EL (cell line): ENCODE measurements at places on chromosomes 2 and 18.

- DNase-seq: peak; percentile 71
These were observed 85.2 kb downstream of the GLI2 start for GRCh38 chr2:120820953-120821279.

GRCh38 chr2:201362396-201362795 is 5.3 kb upstream of the FLACC1 start:
- peak; percentile 31 for DNase-seq

GRCh38 chr2:170202437-170202836 is 24.5 kb downstream of the MYO3B start:
- no peak for DNase-seq

GRCh38 chr2:42792583-42793333 is at the start of gene HAAO:
Gene HAAO, minus strand, starts transcription at chr2:42792583. Its CDS starts 47 bp downstream, at chr2:42792536.
- peak; percentile 39 for DNase-seq

GRCh38 chr18:32909798-32910561 is 137.2 kb upstream of the KLHL14 start:
- no peak for DNase-seq

GRCh38 chr2:216700088-216700567 is 4.8 kb upstream of the IGFBP5 start:
- no peak for DNase-seq

- DNase-seq: peak; percentile 10
These were observed 209.2 kb upstream of the LRATD1 start for GRCh38 chr2:14423145-14423906.

DNA sequence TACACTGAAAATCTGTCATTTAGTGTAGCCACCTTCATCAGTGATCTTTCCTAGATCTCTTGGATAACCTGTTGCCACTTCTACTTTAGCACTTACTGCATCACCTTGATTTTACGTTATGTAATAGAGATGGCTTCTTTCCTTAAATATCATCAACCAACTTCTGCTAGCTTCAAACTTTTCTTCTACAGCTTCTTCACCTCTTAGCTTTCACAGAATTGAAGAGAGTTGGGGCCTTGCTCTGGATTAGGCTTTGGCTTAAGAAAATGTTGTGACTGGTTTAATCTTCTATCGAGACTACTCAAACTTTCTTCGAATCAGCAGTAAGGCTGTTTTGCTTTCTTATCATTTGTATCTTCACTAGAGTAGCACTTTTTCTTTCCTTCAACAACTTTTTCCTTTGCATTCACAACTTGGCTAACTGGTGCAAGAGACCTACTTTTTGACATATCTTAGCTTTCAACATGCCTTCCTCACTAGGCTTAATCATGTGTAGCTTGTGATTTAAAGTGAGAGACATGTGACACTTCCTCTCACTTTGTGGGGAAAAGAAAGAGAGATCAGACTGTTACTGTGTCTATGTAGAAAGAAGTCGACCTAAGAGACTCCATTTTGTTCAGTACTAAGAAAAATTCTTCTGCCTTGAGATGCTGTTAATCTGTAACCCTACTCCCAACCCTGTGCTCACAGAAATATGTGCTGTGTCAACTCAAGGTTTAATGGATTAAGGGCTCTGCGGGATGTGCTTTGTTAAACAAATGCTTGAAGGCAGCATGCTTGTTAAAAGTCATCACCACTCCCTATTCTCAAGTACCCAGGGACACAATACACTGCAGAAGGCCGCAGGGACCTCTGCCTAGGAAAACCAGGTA is 99.6 kb downstream of the ATL2 start:
- no peak for DNase-seq

- no peak for DNase-seq
These were observed 83.3 kb upstream of the ZNF521 start for GRCh38 chr18:25435149-25435782.

DNA sequence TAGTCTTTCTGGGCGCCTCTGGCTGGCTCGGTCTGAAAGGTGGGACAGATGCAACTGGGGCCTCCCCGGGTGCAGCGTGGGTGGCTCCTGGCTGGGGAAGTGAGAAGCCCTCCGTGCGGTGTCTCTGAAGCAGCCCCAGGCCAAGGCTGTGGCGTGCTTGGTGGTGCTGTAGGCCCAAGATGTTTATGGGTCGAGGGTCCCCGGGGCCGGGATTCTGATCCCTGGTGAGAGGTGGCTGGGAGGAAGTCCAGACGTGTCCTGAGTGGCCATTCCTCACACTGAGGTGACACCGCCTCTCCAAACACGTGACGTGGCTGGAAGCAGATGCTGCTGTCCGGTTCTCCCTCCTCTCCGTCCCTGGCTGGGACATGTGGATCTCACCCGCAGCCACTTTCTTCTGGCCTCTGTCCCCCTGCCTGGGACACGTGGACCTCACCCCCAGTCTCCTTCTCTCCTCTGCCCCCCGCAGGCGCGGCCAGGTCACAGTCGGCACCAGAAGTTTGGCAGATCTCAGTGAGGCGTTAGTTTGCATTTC is 12.6 kb downstream of the RTP5 start:
- DNase-seq: peak; percentile 36

DNA sequence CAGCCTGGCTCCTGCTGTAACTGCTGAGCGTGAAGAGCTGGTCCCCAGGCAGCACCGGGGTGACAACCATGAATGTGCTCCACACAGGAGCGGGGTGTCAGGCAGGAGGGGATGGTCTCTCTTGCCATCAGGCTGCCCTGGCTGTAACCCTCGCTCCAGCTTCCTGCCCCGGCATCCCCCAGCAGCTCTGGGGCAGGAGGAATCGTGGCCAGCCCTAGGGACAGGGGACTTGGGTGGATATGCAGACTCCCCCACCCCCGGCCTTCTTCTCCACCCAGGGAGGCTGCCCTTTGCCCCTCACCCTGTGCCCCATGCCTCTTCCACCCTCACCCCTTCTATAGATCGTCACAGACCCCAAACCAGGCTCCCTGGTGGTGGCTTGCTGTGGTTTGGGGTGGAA is 69.4 kb upstream of the SMAD7 start:
- no peak for DNase-seq

DNA sequence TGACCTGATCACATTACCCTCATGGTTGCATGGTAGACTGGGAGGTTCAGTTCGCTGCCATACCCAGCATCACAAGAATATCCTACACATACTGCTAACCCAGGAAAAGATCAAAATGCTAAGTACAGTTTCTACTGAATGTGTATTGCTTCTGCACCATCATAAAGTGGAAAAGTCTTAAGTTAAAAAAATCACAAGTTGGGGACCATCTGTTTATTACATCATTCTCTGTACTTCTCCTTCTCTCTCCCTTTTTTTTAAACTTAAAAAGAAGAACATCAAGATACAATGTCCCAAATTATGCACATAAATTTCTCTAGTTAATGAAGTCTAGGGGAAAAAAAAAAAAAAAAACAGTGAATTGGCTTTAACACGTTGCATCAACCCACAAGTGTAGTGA is 43.3 kb downstream of the NBAS start:
- no peak for DNase-seq

DNA sequence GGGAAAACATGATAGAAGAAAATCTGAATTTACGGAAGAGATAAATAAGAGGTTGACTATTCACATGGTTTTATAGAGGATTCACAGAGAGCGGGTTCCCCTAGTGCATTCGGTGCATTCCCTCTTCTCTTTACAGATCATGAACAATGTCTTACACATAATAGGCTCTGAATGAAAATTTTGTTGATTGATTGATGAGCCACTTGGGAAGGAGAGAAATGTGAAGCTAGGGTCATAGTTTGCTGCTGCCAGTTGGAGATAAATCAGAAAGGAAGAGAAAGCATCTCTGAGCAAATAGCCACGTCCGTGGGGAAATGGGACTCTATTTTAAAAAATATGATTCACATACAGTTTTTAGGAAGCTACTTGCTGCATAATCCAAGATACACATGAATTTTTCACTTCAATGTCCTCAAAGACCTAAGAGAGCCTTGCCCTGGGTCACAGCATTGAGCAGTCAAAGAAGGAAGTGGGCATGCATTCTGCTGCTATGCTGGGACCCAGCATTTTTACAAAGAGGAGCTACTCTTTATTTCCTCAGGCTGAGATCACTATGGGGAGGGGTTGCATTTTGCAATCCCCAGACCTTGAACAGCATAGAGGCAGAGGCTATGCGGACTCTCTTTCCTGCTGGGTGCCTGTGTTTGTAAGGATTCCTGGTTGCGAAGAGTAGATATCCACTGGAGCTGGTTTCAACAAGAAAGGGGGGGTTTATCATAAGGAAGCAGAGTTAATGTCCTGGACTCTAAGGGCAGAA is 395.3 kb downstream of the TSN start:
- DNase-seq: no peak

DNA sequence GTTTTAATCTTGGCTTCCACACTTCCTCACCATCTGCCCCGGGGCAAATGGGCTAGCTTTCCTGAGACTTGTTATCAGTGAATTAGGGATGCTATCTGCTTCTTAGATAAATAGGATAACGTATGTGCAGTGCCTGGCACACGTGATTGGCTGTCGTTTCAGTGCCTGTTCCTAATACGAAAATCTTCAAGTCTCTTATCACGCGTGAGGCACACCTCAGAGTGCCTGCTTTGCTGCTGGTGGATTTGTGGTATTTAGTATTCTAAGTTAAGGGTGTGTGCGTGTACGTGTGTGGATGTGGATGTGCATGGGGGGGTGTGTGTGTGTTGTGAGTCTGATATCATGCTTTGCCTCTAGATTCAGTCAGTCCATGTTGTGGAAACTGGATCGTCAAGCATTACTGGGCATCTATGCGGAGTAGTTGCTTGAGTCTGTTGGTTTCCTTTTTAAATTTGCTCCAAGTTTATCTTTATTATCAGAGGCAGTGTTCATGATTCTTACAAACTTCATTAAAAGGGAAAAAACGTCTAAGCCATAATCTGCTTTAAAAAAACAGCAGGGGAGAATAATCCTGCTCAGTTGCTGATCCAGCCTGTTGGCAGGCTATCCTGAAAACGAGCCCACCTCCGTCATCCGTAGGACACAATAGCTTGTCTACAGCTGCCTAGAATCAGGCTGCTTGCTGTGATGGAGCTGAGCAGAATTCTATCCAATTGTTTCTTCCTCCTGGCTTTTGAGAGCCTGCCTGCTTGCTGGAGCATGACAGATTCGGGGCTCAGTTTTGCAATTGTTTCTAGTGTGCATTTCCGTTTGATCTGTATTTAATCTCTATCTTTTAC is 6.6 kb downstream of the SH3RF3 start:
- no peak for DNase-seq

GRCh38 chr2:183543731-183544130 is 419.5 kb downstream of the NUP35 start:
- DNase-seq: peak; percentile 8

- no peak for DNase-seq
These were observed 192.2 kb upstream of the NDUFV2 start for GRCh38 chr18:8910186-8910822.

DNA sequence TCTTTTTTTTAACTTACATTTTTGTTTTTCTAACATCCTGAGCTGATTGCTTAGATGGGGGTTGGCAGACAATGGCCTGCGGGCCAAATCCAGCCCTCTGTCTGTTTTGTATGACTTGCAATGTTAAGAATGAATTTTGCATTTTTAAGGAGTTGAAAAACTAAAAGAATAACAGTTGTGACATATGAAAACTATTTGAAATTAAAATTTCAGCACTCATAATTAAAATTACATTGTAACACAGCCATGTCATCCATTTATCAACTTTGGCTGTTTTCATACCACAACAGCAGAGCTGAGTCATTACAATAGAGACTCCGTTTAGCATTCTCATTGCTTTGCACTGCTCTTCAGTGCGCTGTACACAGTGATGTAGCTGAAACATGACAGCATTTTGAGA is 94.1 kb upstream of the MC4R start:
- DNase-seq: peak; percentile 69

- no peak for DNase-seq
These were observed 79.2 kb downstream of the SETBP1 start for GRCh38 chr18:44759925-44760342.

GRCh38 chr2:105798595-105798994 is 53.9 kb downstream of the NCK2 start:
- no peak for DNase-seq

- DNase-seq: no peak
These were observed 4.7 kb downstream of the DSEL start for GRCh38 chr18:67511840-67512239.

DNA sequence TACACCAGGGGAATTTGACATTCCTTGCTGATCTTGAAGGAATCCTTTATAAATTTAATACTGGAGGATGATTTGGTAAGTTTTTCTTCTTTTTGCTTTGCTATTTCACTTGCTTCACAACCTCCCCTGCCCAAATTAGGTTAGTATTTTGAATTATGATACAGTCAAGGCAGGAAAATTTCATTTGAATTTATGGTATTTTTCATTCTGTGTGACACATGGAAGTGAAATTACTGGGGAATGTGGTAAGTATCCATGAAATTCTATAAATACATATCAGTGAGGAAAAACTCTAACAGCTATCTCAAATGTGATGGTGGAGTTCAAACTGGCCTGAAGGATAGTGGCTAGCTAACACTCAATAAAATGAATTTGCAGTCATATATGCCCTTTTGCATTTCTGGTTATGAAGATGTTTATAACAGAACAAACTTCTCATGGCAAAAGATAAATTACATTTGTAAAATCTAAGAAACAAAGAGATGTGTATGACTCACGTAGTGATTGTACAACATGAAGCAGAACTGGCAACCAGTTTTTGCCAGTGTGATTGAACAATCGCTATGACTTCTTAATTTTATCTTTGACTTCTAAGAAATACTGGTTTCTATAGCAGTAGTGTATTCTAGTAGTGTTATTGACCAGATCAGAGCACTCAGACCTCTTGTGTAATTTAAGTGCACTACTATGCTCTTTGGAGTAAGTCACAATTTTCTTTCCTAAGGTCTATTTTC is 152.6 kb downstream of the IKZF2 start:
- DNase-seq: peak; percentile 20

GRCh38 chr18:69934601-69935265 is 12.9 kb downstream of the CD226 start:
- DNase-seq: no peak

- peak; percentile 5 for DNase-seq
These were observed 161.9 kb upstream of the SKOR2 start for GRCh38 chr18:47413327-47413726.

DNA sequence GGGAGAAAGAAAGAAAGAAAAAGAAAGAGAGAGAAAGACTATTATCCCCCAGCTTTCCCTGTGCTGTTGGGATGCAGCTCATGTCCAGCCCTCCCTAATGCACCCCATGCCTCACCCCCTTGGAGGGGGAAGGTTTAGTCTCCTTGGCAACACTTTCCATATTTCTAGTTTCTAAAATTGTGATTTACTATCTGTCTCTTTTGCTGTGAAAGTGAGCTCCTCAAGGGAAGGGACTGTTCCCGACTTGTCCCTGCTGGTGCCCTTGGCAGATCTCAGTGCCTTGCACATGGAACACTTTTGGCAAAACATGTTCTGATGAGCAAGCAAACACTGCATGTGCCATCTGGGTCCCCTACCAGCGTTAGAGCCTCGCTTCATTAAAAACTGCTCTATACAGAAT is 11.7 kb upstream of the NAPG start:
- DNase-seq: no peak
